ENCODE measurements at places on chromosomes 2 and 18. TPM values are rescaled to one million over a fixed set of nuclear protein-coding genes. Genes with fewer than 3 reads are reported as not detected.

- DNase-seq = no peak
These were observed 11.3 kb downstream of the STK17B start for GRCh38 chr2:196160101-196160500.

DNA sequence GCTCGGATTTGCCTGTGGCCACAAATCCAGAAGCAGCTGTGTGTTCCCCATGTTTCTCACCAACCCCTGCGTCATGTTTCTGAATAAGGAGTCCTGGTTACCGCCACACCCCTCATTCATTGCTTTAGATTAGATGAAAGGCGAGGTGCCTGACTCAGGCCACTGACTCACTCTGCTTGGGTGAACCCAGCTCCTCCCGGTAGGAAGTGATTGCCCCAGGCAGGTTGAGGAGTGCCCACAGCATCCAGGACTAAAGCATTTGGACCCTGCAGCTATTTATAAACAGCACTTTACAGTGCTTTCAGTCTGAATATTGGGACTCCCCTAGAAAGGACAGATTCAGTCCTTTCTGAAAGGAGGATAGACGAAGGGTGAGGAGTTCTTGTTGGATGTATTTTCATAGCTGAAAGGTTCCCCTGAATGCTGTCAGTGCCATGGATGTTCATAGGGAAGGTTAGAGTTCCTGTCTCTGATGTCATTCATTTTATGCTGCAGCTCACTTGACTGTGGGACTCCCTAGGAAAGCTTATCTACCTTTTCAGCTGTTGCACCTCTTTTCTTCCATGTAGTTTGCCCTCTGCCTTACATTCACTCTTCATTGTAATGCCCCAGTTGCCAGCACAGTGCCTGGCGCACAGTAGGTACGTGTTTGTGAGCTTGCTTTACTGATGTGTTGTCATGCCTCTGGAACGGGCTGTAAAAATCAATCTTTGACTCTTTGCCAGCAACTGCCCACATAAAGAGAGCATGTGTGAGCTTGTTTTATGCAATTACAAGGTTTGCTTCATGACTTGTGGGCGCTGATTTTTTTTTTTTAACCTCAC lies 14.9 kb downstream of the ITGA6 start:
- no peak for DNase-seq

GRCh38 chr2:237637429-237638135 lies 10.2 kb downstream of the LRRFIP1 start:
- no peak for DNase-seq

- no peak for DNase-seq
These were observed 4.7 kb downstream of the ACVR1 start for GRCh38 chr2:157871415-157871814.

DNA sequence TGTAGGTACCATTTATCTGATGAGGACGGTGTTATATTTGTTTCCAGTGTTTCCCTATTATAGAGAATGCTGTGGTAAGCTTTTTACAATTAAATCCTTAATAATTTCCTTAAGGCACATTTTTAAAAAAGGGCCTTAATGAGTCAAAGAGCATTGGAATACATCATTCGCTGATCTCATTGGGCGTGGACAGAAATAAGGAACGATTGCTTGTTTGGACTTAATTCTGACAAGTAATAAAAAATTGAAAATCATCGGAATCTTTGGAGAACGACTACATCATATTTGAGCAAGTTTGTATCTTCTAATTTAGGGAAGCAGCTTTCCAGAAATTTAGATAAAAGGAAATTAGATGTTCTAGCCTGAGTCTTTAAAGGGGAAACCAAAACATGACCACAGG lies 11.3 kb downstream of the AGPS start:
- no peak for DNase-seq

DNA sequence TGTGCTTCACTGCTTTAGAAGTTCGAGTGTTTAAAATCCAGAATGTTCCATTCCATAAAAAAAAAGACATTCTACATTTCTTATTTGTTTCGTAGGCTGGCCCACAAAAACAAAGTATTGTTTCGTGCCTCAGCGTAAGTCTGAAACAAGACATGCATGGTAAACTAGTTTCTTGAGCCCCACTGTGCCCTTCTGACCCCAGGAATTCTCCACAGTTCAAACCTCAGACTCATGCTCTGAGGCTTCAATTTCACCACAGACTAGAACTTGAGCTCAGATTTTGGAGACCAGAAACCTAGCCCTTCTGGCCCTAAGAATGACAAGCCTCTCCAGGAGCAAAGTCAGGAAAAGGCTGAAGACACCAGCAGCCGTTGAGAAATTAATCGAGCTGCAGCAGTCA lies 151.5 kb downstream of the SLC8A1 start:
- DNase-seq = no peak

DNA sequence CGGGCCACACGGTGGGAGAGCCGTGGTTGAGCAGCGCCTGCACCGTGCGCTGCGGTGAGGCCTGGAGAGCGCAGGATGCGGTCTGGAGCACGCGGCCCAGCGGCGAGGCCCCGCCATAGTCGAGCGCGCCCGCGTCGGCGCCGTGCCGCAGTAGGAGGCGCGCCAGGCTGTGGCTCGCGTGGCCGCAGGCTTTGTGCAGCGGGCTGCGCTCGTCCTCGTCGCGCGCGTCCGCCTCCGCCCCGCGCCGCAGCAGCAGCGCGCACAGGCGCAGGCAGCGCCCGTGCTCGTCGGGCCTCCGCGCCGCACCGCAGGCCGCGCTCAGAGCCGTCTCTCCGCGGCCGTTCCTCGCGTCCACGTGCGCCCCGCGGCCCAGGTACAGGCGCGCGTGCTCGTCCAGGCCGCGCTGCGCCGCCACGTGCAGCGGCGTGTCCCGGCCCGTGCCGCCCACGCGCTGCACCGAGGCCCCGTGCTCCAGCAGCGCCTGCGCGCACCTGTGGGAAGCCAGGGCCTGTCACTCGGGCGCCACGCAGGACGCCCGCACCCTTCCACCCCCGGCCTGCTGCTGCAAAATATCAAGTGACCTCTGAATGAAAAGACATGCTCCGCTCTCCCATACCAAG lies 46.3 kb upstream of the GBX2 start:
- DNase-seq = no peak

DNA sequence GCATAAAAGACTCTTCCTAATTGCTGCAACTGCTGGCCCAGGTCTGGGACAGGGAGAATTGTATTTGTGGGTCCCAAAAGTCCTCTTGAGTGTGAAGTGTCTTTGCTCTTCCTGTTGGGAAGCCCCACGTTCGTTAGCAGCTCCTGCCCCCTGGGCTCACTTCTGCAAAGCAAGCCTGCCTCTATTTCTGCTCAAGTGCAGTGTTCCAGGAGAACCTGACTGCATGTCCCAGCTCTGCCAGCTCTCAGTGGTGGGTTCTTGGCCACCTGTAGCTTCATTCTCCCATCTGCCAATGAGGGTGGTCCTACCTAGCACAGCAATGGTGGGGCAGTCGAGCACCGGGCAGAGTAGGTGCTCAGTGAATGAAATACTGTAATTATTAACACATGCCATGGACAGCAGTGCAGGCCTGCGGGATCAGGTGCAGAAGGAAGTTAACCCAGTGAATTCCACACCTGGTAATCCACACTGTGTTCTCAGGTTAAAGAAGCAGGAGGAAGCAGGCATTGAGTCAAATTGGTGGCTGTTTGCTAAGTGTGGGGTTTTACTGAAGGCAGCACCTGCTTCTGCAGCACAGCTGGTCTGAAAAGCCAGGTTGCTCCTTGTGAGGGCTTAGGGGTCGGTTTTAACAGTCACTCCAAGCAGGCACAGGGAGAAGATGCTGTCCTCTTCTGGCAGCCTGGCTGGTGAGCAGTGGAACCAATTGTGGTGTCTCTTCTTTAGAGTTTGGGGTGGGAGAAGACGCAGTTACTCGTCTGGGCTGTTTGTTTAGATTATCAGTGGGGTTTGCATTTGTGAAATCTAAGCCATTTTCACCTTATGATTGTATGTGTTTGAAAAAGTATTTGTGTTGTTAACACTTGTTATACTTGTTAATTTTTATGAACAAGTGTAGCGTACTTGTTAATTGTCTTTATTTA lies 54.3 kb downstream of the DGKD start:
- DNase-seq = no peak

AQP4 gene
- total RNA-seq = 0.51 TPM

GRCh38 chr2:191653667-191654391 lies 24.1 kb upstream of the NABP1 start:
- DNase-seq = no peak

CACNB4 gene
- total RNA-seq = 3.3 TPM

DNA sequence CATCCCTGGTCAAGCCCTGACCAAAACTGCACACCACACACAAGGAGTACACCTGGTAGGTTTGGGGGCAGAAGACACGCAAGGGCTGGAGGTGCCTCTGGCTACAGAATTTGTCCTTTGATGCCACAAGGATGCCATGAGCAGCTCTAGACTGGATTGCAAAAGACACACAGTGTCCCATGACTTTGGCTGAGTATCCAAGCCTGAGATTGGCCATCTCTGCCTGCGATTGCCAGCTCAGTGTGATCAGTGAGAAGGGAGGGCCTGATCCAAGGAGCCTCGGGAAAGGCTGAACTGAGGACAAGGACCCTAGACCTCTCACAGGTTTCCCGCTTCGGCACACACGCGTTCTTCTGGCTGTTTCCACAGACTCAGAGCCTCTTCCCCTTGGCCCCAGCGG lies 60.0 kb upstream of the FOSL2 start:
- DNase-seq = no peak

RAX gene
- not detected for total RNA-seq
